CD4-positive, alpha-beta T cell treated with Interferon gamma for 1 hour (primary cell): ENCODE measurements at places on chromosomes 7 and 10.

DNA sequence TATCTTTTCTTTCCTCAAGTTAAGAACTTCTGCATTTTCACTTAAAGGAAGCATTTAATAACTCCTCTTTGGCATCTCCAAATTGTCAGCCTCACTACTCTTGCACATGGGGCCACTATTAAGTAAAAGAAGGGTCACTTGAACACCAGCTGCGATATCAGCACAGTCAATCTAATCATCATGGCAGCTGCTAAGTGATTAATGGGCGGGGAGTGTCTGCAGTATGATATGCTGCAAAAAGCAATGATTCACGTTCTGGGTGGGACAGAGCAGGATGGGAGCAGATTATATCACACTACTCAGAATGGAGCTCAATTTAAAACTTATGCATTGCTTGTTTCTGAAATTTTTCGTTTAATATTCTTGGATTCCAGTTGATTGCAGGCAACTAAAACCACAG lies 447.4 kb upstream of the PFKP start:
- DNase-seq, result no peak

GRCh38 chr7:95322854-95323253 lies 1.5 kb downstream of the PON1 start:
- no peak for DNase-seq

GRCh38 chr10:126052171-126052570 lies 155.8 kb downstream of the FANK1 start:
- no peak for DNase-seq

GRCh38 chr10:95407546-95407945 lies 116.7 kb upstream of the PDLIM1 start:
- no peak for DNase-seq

DNA sequence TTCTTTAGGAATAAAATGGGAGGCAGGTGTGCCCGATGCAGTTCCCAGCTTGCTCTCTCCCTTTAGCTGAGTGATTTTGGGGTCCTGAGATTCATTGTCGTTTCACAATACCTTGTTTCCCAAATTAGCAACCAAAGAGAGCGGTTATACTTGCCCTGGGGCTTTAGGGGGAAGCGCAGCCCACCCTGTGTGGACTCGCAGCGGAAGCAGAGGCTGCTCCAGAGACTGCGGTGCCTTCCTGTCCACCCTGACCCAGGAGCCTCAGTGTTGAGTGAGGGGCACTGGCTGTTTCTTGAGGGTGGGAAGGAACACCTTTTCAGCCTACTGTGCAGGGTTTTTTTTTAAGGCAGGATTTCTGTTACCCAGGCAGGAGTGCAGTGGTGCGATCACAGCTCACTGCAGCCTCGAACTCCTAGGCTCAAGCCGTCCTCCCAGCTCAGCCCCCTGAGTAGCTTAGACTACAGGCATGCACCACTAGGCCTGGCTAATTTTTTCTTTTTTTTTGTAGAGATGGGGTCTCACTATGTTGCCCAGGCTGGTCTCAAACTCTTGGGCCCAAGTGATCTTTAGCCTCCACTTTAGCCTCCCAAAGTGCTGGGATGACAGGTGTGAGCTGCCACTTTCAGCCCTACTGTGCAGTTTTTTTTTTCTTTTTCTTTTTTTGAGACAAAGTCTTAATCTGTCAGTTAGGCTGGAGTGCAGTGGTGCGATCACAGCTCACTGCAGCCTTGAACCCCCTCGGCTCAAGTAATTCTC lies 67.0 kb downstream of the DNAJB6 start:
- no peak for DNase-seq

GRCh38 chr7:111508387-111508786 lies 53.9 kb downstream of the IMMP2L start:
- no peak for DNase-seq

DNA sequence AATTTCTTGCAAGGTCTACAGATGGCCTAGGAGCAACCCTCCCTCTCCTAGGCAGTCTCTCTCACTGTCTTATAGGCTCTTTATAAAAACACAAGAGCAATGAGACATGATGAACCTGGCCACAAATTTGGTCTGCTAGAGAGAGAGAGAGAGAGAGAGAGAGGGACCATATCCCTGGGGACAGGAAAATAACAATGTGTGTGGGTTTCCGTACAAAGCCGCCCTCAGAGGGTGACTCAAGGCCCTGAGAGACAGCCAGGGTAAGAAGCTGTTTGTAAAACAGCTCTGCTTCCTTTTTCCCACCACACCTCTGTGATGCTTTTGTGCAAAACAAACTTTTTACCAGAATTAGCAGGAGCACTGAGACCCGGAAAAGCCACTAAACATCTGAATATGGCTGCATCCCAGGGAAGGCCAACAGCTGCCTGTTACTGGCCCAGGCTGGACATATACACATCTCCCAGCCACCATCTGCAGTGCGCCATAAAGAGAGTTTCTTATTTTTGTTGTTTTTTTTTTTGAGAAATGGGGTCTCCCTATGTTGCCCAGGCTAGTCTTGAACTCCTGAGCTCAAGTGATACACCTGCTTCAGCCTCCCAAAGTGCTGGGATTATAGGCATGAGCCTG lies 18.4 kb downstream of the GIMAP5 start:
- DNase-seq, result peak; percentile 75

GRCh38 chr7:55557666-55558188 lies 14.6 kb downstream of the VOPP1 start:
- DNase-seq, result no peak

- DNase-seq, result no peak
Measured at GRCh38 chr7:414681-415560, 104.7 kb downstream of the PDGFA start.

DNA sequence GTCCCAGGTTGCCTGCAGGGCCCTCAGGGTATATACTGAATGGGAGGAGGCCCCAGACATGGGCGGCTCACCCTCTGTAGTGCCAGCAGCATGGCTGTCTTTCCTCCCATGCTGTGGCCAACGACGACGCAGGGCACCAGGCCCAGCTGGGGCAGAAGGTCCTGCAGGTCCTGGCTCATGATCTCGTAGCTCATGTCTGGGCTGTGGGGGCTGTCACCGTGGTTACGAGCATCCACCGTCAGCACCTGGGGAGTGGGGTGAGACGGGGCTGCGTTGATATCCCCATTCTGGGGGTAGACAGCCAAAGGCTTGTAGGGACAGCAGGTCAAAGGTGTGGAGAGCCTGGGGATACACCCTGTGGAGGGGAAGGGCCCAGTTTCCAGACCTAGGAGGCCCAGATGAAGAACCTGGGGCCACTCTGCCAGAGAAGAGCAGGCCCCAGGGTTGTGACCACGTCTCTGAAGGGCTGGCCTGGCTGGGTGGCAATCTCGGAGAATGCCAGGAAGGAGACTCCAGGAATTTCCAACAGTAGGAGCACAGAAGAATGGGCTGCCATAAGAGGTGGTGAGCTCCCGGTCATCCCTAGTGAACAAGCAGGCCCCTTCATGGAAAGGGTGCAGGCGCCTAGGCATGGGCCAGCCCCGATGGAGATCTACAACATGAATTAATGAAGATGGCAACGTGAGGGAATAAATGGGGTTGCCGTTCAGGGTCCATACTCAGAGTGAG lies 947 bp downstream of the ABHD11 start:
- DNase-seq, result no peak

DNA sequence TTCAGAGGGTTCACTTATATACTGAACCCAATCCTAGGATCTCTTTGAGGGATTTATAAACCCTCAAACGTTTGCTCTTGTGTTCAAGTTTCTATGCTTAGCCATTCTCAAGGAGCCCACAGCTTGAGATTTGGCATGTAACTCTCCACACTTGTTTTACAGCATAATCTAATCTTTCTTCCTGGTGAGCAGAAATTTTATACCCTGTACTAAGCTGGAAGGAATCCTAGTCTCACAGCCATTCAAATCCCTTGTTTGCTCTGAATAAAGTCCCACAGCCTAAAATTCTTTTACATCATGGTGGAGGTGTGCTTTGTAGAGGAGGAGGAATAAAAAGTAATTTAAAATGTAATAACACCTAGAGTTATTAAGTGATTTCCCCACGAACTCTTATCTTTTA lies 5.3 kb upstream of the AGR2 start:
- no peak for DNase-seq

DNA sequence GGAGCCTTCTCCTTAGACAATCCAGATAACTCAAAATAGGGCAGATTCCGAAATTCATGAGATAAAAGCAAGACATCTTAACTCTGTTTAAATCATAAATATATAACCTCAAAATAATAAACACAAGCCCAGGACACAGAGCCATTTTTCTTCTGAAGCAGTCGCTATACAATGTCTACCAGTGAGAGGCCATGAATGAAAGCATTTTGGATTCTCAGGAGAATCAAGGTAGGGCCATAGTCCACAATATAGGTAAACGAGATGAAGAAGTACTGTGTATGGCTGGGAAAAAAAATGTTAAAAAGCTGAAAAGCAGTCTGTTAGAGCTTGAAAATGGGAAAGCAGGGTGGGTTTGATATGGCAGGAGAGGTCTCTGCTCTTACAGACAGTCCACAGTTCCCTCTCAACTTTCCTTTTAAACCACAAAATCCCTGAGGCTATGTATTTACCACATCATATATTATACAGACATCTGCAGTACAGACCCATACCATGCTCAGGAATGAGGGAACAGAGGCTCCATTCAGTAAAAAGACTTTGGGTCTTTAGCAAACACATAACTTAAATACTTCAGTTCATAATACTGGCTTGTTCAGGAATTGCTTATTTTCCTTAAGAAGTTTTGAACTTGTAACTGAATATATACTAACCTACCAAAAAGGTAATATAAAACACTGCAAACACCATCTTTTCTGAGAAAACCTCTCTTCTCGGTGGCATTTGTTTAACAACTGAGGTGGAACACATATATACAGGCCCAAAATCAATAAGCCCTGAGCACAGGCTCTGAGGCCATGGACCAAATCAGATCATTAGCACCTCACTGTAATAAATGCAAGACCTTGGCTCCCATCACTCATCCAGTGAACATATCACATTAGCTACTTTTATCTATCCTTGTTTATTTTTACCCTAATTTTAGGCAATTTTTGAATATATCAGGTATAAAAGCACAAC lies 109.3 kb downstream of the SORBS1 start:
- DNase-seq, result no peak

DNA sequence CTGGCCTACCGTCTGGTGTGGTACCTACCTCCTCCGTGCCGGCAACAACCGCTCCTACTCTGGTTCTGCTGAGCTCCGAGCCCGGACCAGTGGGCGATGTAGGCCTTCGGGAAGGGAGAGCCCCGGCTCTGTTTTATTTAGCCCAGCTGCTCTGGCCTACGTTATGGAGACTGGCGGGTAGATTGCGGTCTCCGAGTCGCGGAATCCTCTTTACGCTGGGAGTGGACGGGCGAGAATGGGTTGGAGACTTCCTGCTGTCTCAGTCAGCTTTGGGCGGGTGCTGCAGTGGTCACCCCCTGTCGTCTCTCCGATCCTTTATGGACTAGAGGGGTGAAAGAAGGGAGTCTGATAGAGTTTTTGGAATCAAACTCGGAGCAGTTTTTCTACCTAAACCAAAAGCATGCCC lies 406 bp downstream of the CBLL1 start:
- no peak for DNase-seq

DNA sequence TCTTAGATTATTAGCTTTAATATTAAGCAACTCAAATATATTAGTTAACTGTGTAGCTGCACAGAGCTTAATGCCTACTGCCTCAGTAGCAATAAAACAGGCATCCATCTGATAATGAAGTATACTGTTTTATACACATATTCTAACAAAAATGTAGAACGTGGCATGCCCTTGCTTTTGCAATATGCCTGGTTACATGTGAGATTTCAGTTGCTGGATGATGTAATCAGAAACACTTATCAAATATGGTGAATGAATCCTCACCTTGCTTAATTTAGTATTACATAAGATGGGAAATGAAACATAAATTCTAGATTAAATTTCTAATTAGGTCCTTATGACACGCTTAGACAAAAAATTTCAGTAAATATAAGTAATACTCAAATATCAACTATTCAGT lies 8.0 kb downstream of the DNAJC1 start:
- DNase-seq, result no peak

DNA sequence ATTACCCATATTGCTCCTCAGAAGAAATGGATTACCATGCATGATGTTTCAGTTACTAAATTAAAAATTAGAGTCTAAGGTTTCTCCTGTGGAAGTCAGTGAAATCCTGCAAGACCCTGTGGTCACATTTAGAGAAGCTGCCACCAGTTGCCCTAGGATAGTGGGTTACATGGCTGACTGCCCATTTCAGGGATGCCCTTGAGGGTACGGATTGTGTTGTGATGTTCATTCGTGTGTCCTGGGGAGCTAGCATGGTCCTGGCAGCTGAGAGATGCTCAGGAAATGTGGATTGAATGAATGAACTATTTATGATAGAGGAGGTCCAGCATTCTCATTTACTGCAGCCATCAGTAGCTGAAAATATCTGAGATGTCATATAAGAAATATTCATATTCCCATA lies 55.1 kb downstream of the TMEM178B start:
- DNase-seq, result no peak

GRCh38 chr7:116527521-116527920 lies 2.7 kb downstream of the CAV1 start:
- DNase-seq, result no peak

GRCh38 chr10:131820626-131821025 lies 80.2 kb upstream of the PPP2R2D start:
- no peak for DNase-seq

- no peak for DNase-seq
Measured at GRCh38 chr7:41294556-41295454, 408.1 kb downstream of the INHBA start.

- DNase-seq, result no peak
Measured at GRCh38 chr10:86098187-86098881, 268.3 kb downstream of the GRID1 start.

DNA sequence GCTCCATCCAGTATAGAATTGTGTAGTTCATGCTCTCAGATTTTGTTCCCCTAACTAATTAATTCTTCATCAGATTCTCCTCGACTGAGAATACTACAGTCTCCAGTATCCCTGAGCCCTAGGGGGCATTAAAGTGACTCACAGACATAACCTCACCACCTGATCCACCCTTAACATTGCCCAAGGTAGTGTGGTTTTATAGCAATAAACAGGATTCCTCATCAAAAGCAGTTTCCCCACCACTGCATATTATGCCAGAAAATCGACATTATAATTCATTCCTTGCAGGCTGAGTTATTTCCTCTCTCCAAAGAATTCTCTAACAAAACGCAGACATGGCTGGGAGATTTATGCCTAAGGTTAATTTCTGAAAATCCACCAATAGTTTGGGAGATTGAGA lies 1402.5 kb upstream of the CELF2 start:
- no peak for DNase-seq
